Daoy (cell line): ENCODE measurements at places on chromosomes 6 and 20. TPM values are rescaled to one million over a fixed set of nuclear protein-coding genes. Genes with fewer than 3 reads are reported as not detected.

DNA sequence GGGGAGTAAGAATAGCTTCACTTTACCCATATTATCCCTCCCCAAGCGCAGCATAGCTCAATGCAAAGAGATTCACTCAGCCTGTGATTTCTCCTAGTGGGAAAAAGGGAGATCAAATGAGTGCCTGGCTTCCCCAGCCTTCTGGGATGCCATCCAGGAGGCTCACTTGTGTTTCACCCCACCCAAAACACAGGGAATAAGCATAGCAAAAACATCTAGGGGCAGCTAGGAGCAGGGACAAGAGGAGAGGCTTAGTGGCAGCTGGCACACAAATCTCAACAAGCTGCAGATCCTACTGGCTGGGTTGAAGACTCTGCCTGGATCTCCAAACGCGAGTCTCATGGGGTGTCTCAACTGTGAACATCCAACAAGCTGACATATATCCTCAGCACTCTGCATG lies 715.8 kb downstream of the RNF144B start:
- no peak for DNase-seq

- no peak for DNase-seq
Measured at GRCh38 chr6:168130168-168130696, 51.2 kb upstream of the FRMD1 start.

DNA sequence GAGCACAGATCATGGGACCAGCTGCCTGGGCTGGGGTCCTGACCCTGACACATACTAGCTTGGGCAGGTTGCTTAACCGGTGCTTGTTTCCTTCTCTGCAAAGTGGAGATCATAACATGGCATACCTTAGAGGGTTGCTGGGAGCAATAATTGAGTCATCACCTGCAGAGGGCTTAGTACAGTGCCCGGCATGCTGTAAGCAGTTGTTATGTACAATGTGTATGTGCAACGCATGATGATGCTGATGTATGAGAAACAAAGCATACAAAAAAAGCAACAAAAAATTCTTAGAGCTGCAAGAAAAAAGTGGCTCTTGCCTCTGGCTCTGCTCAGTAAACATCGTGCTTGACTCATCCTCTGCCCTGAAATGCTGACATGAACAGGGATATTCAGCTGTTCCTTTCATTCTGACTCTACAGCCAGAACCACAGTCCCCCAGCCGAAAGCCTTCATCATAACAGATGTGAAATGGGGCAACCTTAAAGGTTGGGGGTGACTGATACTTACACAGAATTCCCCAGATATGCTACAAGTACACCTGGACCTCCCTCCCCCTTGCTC lies 91.7 kb downstream of the CLIC5 start:
- DNase-seq: peak; percentile 50

GRCh38 chr6:51608383-51608782 lies 479.0 kb downstream of the PKHD1 start:
- DNase-seq: no peak

DNA sequence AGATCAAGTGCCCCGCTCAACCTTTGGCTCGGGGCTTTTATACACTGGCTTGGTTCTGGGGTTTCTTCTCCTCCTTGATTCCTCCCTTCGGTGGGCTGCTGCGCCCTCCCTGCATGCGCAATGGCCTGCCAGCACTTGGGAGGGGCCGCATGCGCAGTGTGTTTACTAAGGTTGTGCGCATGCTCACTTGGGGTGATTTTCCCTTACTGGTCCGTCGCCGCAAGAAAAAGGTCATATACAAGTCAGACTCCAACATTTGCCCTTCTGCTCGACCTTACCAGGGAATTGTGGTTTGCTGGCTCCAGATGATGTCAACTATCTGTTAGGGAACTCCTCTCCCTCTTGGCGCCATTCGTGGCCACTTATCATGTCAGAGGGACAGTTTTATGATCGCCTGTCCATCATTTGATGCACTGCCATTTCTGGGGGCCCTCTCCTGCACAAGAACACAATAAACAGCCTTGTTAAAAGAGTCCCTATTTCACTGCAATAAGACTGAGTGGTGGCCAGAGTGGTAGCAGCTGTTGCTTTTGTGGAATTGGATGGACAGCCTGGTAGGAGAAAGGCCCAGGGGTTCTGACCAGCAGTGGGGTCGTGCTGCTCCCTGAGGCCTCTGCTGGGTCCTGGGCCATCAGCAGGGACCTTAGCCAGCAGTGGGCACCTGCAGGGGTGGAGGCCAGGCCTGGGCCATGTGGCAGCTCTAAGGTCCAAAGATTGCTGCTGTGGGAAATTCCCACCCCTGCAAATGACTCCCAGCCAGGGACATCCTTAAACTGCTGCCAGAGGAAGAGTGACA lies 2.8 kb upstream of the LBP start:
- DNase-seq: no peak

DNA sequence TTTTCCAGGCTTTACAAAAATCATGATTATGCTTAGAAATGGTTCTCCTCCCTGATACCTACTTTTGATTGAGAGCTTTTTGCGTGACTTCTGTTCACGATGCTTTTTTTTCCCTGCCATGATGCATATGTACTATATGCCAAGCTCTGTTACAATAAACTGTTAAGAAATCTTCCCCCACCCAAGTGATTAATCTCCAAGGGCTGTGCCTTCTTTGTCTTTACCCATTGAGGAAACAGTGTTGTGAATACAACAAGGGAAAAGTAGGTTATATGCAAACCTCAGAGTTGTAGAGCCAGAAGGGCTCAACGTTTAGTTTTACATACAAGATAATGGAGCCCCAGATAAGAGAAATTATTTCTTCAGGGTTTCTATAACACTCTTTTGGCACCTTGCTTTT lies 34.1 kb upstream of the MYLK2 start:
- no peak for DNase-seq

- peak; percentile 21 for DNase-seq
Measured at GRCh38 chr20:20796766-20797440, 84.5 kb upstream of the RALGAPA2 start.

- DNase-seq: no peak
Measured at GRCh38 chr20:25605148-25605547, 18.7 kb downstream of the NANP start.

DNA sequence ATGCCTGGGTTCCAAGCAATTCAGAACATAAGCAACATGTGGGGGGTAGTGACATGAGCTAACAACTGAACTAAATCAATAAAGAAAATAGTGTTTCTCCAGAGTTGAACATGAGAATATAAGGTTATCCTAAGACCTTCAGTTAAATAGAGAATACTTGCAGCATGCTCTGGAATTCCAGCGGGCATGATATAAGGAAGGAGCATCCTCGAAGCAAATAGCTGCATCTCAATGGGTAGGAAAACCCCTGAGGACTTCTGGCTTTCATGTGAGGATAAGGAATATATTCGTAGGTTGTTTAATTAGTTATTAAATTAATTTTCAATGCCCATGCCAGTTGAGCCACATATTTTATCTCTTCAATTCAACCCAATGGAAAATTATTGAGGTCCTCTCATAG lies 631.2 kb upstream of the EPHA7 start:
- DNase-seq: no peak

DNA sequence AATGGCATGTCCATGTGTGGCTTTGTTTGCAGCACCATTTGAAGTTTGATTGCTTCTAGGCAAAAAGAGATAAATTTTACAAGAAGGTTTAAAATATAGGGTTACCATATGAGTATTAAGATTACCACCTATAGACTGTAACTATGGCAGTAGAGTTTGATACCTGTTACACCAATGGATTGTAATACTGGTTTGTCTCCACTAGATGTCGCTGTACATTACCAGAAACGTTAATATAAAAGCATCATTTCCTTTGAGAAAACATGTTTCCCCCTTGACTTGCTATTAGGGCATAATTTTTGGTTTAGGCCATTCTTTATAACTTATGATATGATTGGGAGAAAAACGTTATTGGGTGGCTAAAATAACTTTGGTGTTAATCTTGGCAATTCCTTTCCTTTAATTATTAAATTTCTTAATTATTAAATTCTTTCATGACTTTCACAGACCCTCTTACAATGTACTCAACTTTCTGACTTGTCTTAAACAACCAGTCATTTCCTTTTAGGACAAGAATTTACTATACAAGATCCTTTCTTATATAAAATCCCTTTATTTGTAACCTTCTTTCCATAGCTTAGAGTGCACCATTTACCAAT lies 42.8 kb downstream of the HLA-DPB1 start:
- DNase-seq: peak; percentile 48

DNA sequence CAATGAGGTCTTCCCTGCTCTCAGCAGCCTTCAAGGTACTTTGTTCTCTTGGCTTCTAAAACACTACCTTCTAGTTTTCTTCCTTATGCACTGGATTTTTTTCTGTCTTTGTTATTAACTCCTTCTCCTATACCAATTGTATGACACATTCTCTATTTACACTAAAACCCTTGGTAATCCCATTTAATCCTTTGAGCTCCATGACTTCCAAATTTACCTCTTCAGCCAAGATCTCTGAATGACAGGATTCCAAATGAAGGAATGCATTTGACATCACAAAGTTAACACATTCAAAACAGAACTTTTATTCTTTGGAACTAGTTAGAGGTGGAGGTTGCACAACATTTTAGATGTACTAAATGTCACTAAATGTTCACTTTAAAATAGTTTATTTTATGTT lies 86.6 kb upstream of the SAMD5 start:
- DNase-seq: no peak

DNA sequence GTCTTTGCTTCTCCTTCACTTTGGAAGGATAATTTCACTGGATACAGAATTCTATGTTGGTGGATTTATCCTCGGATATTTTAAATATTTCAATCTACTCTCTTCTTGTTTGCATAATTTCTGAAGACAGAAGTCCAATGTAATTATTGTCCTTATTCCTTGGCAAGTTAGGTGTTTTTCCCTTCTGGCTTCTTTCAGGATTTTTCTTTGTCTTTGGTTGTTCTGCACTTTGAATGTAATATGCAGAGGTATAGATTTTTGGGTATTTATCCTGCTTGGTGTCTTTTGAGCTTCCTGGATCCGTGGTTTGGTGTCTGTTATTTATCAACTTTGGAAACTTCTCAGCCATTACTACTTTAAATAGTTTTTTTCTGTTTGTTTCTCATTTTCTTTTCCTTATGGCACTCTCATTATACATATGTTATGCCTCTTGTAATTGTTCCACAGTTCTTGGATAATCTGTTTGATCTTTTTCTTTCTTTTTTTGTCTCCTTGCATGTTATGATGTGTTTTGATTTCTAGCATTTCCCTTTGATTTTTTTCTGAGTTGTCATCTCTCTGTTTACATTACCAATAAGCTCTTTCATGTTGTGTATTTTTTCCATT lies 48.6 kb upstream of the ATXN1 start:
- no peak for DNase-seq

DNA sequence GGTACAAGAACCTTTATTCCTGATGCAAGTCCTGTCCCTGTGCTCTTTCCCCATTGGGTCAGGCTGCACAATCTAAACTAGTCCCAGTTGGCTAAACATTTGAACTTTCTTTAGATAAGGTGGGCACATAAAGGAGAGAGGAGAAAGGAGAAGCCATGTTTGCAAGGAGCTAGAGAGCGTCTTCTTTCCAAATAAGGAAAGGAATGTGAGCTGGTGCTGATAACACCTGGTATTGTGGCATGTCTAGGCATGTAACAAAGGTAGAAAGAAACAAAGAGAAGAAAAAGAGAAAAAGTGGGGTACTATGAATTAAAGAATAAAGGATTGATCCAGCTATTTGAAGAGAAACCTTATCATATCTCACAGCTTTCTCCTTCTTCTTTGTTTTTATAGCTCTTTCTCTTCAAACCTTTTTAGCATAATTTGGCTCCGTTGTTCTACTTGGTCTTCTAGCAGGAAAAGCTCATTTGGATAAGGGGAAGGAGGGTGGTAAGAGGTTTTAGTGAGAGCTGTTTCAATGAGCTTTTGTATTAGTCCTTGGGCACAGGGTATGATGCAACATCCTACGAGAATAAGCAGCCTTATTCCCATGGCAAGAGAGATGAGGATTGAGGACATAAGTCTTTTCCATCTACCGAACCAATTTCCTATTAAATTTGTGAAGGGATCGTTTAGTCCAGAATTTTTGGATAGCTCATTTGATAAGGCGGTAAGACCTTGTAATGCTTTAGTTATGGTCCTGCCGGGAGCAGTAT lies 415.5 kb upstream of the MAN1A1 start:
- no peak for DNase-seq

GRCh38 chr20:44296011-44296410 lies 15.0 kb downstream of the FITM2 start:
- no peak for DNase-seq

- DNase-seq: no peak
Measured at GRCh38 chr6:167396068-167396658, 71.3 kb downstream of the TTLL2 start.

DNA sequence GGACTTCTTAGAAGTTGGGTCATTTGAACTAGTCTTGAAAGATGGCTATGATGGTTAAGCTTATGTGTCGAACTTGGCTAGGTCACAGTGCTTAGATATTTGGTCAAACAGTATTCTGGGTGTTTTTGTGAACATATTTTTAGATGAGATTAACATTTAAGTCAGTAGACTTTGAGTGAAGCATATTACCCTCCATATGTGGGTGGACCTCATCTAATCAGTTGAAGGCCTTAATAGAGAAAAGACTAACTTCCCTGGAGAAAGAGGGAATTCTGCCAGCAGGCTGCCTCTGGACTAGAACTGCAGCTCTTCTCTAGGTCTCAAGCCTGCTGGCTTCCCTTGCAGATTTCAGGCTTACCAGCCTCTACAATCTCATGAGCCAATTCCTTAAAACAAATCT lies 76.9 kb downstream of the RCAN2 start:
- DNase-seq: no peak

DNA sequence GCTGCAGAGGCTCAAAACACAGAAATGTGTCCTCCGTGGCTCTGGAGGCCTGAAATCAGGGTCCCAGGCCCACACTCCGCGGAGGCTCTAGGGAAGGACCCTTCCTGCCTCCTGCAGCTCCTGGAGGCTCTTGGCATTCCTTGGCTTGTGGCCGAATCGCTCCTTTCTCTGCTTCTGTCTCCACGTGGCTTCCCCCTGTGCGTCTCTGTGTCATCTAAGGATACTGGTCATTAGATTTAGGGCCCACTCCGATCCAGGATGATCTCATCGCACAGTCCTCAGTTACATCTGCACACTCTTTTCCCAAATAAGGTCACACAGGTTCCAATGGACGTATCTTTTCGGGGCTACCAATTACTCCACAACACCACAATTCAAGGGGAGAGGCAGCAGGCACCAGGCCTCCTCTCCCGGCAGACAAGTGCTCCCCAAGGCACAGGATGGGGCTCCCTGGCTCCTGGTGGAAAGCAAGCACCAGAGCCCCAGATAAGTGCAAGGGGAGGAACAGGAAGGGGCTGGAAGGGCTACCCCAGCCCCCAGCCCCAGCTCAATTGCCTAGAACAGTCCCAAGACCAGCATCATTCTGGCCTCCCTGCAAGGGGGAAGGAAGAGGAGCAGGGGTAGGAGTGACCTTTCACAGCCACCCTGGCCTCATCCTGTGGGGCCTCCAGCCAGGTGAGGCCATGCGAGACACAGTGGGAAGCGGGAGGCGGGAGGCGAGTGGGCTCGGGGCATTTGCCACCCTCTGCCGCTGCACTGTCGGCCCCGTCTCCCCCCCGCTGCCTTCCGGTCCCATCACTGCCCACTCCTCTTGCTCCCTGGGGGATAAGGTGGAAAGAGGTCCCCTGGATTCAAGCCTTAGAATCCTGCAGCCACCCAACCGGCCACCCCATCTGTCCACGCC lies 16.3 kb downstream of the NTSR1 start:
- no peak for DNase-seq

Gene FOXC1
- total RNA-seq: 5.9 and 7.0 TPM in 2 replicates

Gene MAP7
- total RNA-seq: 0.95 and 1.1 TPM in 2 replicates

Gene STX7
- total RNA-seq: 26.5 and 28.4 TPM in 2 replicates

Gene CLPSL1
- not detected in 2 replicates for total RNA-seq

Gene OR2H2
- not detected in 2 replicates for total RNA-seq
